ENCODE measurements at places on chromosomes 4 and X. TPM values are rescaled to one million over a fixed set of nuclear protein-coding genes. Genes with fewer than 3 reads are reported as not detected.
A peak's percentile ranks its signal among the peaks of the same experiment; 100 is the strongest.

GRCh38 chr4:65023081-65023480 is 613.8 kb upstream of the TECRL start:
- no peaks in the 10 kb centered on the region for H3K36me3 ChIP-seq
- DNase-seq, result no peak
- H3K4me3 ChIP-seq, result no peak overlapping the region
- peaks cover 2% of the 10 kb centered on the region for H3K4me1 ChIP-seq

DNA sequence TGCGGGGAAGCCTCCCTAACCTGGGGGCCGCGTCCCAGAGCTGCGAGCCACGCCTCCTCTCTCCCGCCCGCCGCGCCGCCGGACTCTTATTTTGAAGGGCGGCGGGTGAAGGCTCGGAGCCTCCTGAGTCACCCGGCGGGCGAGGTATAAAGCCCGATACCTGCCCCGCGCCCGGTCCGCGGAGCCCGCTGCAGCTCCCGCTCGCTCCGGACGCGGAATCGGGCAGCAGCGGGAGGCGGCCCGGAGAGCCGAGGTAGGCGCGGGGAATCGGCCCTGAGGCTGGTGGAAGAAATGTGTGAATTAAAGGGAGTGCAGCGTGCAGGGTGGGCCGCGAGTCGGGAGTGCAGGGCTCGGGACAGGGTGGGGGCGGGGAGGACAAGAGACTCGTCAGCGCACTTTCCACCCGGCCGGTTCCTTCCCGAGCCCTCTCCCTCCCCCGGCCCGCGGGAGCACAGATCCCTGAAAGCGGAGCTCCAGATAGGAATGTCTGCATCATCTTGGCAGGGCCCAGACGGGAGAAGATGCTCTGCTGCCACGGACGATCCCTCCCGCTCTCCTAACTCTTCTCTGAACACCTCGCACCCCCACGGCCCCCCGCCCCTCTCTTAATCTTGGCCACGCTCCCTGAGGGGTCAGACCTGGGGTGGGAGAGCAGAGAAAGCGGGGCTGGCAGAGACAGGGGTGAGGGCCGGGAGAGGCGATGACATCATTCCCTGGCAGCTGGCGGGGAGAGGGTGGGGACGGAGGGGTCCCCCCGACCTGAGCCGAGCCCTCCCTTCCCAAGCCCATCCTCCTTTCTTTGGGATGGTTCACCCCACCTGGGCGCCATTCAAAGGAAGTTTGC is 177.9 kb downstream of the CBR4 start:
- peak; percentile 83 for DNase-seq
- H3K4me1 ChIP-seq, result peaks cover 14% of the 10 kb centered on the region
- H3K27ac ChIP-seq, result peak overlapping the region; percentile 92
- no peaks in the 10 kb centered on the region for H3K36me3 ChIP-seq
- peak overlapping the region; percentile 70 for H3K4me3 ChIP-seq
- H3K27me3 ChIP-seq, result no peaks in the 10 kb centered on the region

GRCh38 chrX:149950681-149951080 is 12.4 kb upstream of the EOLA2 start:
- H3K27ac ChIP-seq, result no peak overlapping the region
- no peaks in the 10 kb centered on the region for H3K27me3 ChIP-seq
- peak; percentile 20 for DNase-seq
- H3K4me3 ChIP-seq, result no peak overlapping the region
- no peaks in the 10 kb centered on the region for H3K4me1 ChIP-seq

Gene HEPH
- polyA plus RNA-seq, result 109 TPM

- H3K27me3 ChIP-seq, result no peaks in the 10 kb centered on the region
- H3K27ac ChIP-seq, result no peak overlapping the region
- no peak overlapping the region for H3K4me3 ChIP-seq
These were observed 122.6 kb upstream of the CPEB2 start for GRCh38 chr4:14879683-14880082.

- no peaks in the 10 kb centered on the region for H3K4me1 ChIP-seq
- no peak overlapping the region for H3K4me3 ChIP-seq
- H3K27me3 ChIP-seq, result no peaks in the 10 kb centered on the region
- H3K36me3 ChIP-seq, result no peaks in the 10 kb centered on the region
- no peak for DNase-seq
- no peak overlapping the region for H3K27ac ChIP-seq
These were observed 19.0 kb downstream of the SLC2A9 start for GRCh38 chr4:10002278-10002677.

- H3K27ac ChIP-seq, result no peak overlapping the region
- H3K4me1 ChIP-seq, result peaks cover 50% of the 10 kb centered on the region
- no peak for DNase-seq
- no peaks in the 10 kb centered on the region for H3K36me3 ChIP-seq
- H3K4me3 ChIP-seq, result no peak overlapping the region
These were observed 153.2 kb downstream of the SHROOM3 start for GRCh38 chr4:76588274-76588673.

Gene PLAC8
- 1.9 TPM for polyA plus RNA-seq

- no peaks in the 10 kb centered on the region for H3K27me3 ChIP-seq
- no peaks in the 10 kb centered on the region for H3K4me1 ChIP-seq
- H3K27ac ChIP-seq, result no peak overlapping the region
- no peak for DNase-seq
- no peak overlapping the region for H3K4me3 ChIP-seq
These were observed 481.8 kb downstream of the FGF13 start for GRCh38 chrX:138229718-138230117.

DNA sequence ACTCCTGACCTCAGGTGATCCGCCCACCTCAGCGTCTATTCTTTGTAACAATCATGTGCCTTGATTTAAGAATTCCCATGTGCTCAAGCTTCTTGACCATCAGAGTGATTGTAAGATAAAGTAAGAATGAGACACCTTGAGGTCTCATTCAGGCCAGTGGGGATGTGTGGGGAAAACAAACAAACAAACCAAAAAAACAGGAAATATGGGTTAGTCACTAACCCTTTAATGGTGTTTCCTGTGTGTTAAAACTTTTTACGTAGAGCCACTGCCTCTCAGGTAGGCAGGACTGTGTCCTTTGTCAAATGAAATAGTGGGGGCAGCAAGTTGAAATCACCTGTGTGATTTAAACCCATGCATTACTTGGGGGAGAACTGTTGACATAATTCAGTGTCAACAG is 91.5 kb upstream of the DHRSX start:
- no peaks in the 10 kb centered on the region for H3K27me3 ChIP-seq
- no peaks in the 10 kb centered on the region for H3K4me1 ChIP-seq
- no peak overlapping the region for H3K27ac ChIP-seq
- no peak overlapping the region for H3K4me3 ChIP-seq
- H3K36me3 ChIP-seq, result no peaks in the 10 kb centered on the region
- DNase-seq, result no peak

GRCh38 chr4:84852081-84852480 is 114.4 kb downstream of the WDFY3 start:
- no peak overlapping the region for H3K27ac ChIP-seq
- H3K4me1 ChIP-seq, result peaks cover 7% of the 10 kb centered on the region
- no peaks in the 10 kb centered on the region for H3K27me3 ChIP-seq
- H3K36me3 ChIP-seq, result peaks cover 9% of the 10 kb centered on the region
- no peak for DNase-seq

Gene UCHL1
- polyA plus RNA-seq, result 60.3 TPM

Gene MUC7
- polyA plus RNA-seq, result not detected

DNA sequence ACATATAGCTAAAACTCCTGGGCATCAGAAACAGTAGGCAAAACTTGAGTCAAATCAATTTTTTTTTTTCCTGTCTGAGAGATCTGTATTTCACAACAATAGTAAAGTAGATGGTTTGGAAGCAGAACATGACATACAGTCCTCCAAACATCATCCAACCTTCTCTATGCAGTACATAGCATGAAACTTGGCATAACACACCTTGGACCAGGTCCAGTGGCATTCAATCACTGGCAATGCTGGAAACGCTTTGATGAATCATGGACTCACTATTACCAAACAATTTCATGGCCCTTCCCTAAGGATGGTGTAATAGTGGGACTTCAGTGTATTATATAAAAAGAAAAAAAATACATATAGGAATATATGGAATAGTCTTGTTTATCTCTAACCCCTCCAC is 154.6 kb downstream of the FMR1NB start:
- peak; percentile 6 for DNase-seq
- no peaks in the 10 kb centered on the region for H3K4me1 ChIP-seq
- no peaks in the 10 kb centered on the region for H3K36me3 ChIP-seq
- no peak overlapping the region for H3K27ac ChIP-seq
- no peaks in the 10 kb centered on the region for H3K27me3 ChIP-seq
- H3K4me3 ChIP-seq, result no peak overlapping the region

DNA sequence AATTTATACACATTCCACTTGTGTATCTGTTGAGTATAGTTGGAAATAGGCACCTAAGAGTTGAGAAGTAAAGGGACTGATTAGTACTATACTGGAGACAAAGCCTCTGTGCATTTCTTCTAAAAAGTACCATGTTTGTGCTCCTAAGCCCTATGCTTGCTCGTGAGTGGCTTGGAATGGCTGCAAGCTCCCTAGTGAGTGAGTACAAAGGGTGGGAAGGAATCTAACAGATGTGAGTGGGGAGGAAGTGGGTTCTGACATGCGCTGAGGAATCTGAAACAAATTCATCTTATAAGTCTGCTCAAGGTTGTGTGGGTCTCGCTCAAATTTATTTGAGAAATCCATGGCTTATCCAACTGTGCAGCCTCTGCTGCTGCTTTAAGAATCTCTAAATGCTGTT is 13.3 kb downstream of the SPCS3 start:
- H3K4me3 ChIP-seq, result no peak overlapping the region
- no peaks in the 10 kb centered on the region for H3K27me3 ChIP-seq
- DNase-seq, result no peak
- H3K27ac ChIP-seq, result peak overlapping the region; percentile 22
- peaks cover 6% of the 10 kb centered on the region for H3K36me3 ChIP-seq

Gene UGT2B17
- not detected for polyA plus RNA-seq

- no peaks in the 10 kb centered on the region for H3K27me3 ChIP-seq
- no peak overlapping the region for H3K4me3 ChIP-seq
- no peak for DNase-seq
These were observed 431.8 kb downstream of the BCOR start for GRCh38 chrX:39665830-39666518.

DNA sequence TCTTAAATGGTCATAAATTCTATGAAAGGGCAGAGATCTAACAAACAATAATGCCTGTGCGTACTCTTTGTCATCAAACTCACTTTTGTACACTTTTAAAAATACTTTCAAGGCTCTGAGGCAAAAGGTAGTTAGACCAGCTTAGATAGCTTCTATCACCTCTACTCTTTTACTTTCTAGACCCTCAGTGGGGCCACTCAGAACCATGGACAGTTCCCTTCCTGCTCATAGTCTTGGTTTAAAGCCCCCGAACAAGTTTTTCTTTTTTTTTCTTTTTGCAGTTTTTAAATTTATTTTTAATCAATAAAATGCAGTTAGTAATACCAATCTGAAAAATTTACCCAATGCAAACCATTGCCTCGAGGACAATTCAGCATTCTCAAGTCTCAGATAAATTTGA is 460.5 kb upstream of the CNKSR2 start:
- no peaks in the 10 kb centered on the region for H3K27me3 ChIP-seq
- peak; percentile 65 for DNase-seq
- no peak overlapping the region for H3K4me3 ChIP-seq
- H3K4me1 ChIP-seq, result no peaks in the 10 kb centered on the region

- peaks cover 6% of the 10 kb centered on the region for H3K4me1 ChIP-seq
- H3K4me3 ChIP-seq, result no peak overlapping the region
- no peaks in the 10 kb centered on the region for H3K27me3 ChIP-seq
- no peaks in the 10 kb centered on the region for H3K36me3 ChIP-seq
- H3K27ac ChIP-seq, result no peak overlapping the region
- peak; percentile 18 for DNase-seq
These were observed 181.0 kb downstream of the LDB2 start for GRCh38 chr4:16717266-16717970.

Gene MAGEA12
- not detected for polyA plus RNA-seq

GRCh38 chr4:128163177-128164117 is 102.3 kb downstream of the LARP1B start:
- no peak overlapping the region for H3K27ac ChIP-seq
- H3K4me1 ChIP-seq, result peaks cover 4% of the 10 kb centered on the region
- no peaks in the 10 kb centered on the region for H3K36me3 ChIP-seq

- H3K4me3 ChIP-seq, result no peak overlapping the region
- H3K27me3 ChIP-seq, result no peaks in the 10 kb centered on the region
- no peaks in the 10 kb centered on the region for H3K4me1 ChIP-seq
- DNase-seq, result peak; percentile 34
- H3K36me3 ChIP-seq, result no peaks in the 10 kb centered on the region
- H3K27ac ChIP-seq, result no peak overlapping the region
These were observed 13.0 kb downstream of the PPP1R3F start for GRCh38 chrX:49282647-49283011.

DNA sequence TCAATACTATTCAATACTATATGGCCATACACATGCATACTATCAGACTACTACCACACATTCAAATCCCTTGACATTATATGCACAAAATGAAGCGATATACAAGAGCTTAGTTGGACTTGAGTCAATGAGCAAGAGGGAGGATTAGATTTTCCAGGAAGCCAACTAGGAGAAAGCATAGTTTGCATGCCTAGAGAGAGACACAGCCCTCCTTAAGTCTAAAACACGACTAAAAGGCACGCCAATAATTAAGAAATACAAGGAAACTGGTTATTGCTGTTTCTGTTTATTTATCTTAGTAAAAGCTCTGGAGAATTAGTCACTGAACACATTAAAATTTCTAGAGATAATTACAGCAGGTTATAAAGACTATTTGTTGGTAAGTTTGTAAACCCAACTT is 21.8 kb downstream of the MBNL3 start:
- H3K36me3 ChIP-seq, result no peaks in the 10 kb centered on the region
- no peak overlapping the region for H3K27ac ChIP-seq
- H3K4me3 ChIP-seq, result no peak overlapping the region
- H3K27me3 ChIP-seq, result no peaks in the 10 kb centered on the region
- H3K4me1 ChIP-seq, result no peaks in the 10 kb centered on the region
- no peak for DNase-seq

DNA sequence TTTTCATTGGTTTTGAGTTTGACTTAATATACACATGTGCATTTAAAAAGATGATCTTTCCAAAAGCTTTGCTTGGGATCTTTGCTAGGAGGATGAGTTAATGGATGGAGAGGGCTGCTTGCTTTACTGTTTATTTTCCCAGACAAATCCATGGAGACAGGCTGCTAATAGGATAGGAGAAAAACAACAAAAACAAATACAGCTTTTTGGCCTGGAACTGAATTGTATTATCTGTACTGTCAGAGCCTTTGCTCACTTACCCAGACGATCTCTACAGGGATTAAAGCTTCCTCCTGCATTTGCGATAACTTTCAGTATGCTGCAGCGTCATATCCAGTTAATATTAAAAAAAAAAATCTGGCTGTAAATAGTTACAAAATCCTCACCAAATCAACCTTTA is 190.8 kb upstream of the NUDT6 start:
- no peak for DNase-seq
- H3K27me3 ChIP-seq, result no peaks in the 10 kb centered on the region
- no peaks in the 10 kb centered on the region for H3K36me3 ChIP-seq

DNA sequence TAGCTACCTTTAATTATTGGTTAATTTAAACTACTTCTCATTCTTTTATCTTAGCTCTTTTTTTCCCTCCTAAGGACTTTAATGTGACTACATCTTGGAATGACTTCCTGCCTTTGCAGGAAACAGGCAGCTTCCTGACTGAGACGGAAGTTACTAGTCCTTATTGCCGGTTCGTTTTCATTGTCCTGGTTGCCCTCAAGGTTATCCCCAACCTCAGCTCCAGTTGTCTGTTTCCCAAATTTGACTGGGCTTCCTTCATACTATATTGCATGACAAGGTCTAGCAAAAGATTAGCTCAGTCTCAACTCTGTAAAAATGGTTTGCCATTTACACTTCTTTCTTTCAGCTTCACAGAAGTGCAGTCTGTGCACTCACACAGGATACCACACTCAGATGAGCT is 109.9 kb upstream of the DDX53 start:
- peak; percentile 0 for DNase-seq
- H3K4me3 ChIP-seq, result no peak overlapping the region
- H3K27ac ChIP-seq, result no peak overlapping the region
- H3K27me3 ChIP-seq, result no peaks in the 10 kb centered on the region

GRCh38 chr4:185950891-185951290 is 118.1 kb upstream of the TLR3 start:
- DNase-seq, result no peak
- no peaks in the 10 kb centered on the region for H3K4me1 ChIP-seq
- no peaks in the 10 kb centered on the region for H3K36me3 ChIP-seq
- no peak overlapping the region for H3K4me3 ChIP-seq
- H3K27me3 ChIP-seq, result no peaks in the 10 kb centered on the region
